Urinary bladder (tissue), 4 donors: ENCODE measurements at places on chromosomes 6 and 20. TPM values are rescaled to one million over a fixed set of nuclear protein-coding genes. Genes with fewer than 3 reads are reported as not detected.
A peak's percentile ranks its signal among the peaks of the same experiment; 100 is the strongest.

Gene LKAAEAR1
- total RNA-seq = not detected

- DNase-seq = no peak
Observed at GRCh38 chr20:50126662-50127061, 13.7 kb upstream of the UBE2V1 start.

DNA sequence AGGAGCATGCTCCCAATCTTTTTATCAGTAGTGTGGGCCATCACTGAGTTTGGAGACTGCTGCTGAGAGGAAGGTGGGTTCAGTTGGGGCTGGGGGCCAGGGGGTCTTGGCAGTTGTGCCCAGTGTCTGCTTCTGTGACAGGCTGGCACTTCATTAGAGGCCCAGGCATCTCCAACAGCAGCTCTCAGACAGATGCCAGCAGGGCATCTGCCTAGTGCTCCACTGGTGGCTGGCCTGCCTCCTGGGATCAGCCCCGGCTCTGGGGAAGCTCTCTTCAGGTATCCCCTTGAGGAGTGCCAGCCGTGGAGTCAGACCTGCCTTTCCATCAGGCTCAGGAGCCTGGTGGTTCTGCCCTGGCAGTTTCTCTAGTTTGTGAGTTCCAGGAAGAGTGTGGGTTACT, 77.3 kb downstream of the DTD1 start:
- DNase-seq = no peak

Gene RNF39
- 0.11 TPM for total RNA-seq

DNA sequence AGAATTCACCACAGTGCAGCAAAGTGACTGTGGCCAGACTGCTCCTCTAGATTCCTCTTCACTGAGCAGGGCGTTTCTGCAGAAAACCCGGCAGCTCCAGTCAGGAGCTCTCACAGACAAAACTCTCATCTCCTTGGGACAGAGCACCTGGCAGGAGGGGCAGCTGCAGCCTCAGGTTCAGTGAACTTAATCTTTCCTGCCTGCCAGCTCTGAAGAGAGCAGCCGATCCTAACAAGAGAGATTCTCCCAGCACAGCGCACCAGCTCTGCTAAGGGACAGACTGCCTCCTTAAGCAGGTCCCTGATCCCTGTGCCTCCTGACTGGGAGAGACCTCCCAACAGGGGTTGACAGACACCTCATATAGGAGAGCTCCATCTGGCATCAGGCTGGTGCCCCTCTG, 1065.5 kb downstream of the GRIK2 start:
- DNase-seq = no peak

- no peak for DNase-seq
Observed at GRCh38 chr6:132811276-132811675, 3.1 kb upstream of the RPS12 start.

GRCh38 chr6:137510923-137511322, 16.7 kb upstream of the OLIG3 start:
- DNase-seq = no peak

Gene TBXT
- not detected for total RNA-seq

GRCh38 chr6:120735641-120736040, 598.6 kb downstream of the TBC1D32 start:
- no peak for DNase-seq

Gene PGBD1
- 8.7 TPM for total RNA-seq

DNA sequence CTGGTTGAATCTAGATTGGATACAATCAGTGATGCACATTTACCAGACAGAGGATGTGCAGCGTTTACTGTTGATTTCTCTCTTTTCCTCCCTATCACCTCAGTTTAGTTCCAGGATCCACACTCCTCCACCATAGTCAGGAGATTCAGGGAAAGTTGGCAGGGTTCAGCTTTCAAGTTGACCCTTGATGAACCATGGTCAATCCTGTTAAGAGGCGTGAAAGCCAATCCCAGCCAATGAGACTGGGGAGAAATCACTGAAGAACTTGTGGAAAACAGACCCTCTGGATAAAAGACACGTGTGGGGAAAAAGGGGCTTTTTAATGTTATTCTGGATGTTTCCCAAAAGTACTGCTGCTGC, 19.2 kb upstream of the SCP2D1 start:
- DNase-seq = no peak

GRCh38 chr6:48027704-48028435, 83.1 kb downstream of the PTCHD4 start:
- DNase-seq = no peak

DNA sequence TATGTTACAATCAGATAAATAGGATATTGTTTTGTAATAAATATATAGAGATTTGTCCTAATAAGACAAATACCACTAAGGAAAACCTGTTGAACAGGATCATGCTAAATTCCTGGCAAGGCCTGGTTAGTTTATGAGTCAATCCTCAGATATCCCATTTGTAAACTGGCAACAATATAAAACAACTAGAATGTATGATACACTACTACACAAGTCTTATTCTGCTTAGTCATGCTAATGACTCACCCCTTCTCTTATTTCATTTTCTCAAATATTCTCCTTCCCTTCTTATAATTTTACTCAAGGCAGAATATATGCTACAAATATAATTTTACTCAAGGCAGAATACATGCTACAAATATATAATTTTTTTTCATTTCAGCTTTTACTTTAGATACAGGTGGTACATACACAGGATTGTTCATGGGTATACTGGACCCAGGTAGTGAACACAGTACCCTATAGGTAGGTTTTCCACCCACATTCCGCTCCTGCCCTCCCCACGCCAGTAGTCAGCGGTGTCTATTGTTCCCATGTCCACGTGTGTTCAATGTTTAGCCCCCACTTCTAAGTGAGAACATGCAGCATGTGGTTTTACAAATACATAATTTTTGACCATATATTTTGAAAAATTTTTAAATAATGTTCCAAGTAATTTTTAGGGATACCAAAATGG, 6.3 kb downstream of the OSER1 start:
- DNase-seq = no peak

Gene REV3L
- total RNA-seq = 132 TPM

Gene RBM39
- 645 TPM for total RNA-seq

Gene EYA2
- 2.2 TPM for total RNA-seq

Gene FAM184A
- total RNA-seq = 12.1 TPM

DNA sequence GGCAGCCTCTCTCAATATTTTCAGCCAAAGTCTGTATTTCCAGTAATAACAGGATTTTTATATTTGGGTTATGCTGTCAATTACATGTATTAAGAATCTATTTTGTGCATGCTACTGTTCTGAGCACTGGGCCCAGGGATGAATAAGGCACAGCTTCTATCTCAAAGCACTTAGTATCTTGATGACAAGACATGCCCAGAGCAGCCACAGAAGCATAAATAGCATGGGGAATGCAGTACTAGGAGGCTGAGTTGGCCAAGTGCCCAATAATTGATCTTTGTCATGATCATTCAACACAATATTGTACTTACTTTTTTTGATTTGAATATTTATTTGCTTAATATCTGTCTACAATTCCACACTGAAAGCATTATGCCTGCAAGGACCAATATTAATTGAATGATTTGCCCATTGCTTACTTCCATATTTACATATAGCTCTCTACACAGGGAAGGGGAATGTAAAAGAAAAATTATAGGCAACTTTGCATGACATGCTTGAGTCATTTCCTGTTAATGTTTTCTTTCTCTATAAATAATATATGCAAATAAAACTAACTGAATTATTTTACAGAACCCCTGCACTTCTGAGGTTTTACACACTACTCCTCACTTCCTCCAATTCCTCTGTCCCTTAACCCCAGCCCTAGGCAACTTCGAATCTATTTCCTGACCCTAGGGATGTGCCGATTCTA, 298.9 kb upstream of the BMP2 start:
- DNase-seq = no peak

Gene STMND1
- total RNA-seq = not detected

- DNase-seq = no peak
Observed at GRCh38 chr6:33737267-33738026, 9.3 kb downstream of the IP6K3 start.

Gene R3HDML
- total RNA-seq = not detected

GRCh38 chr6:11331111-11331510, 98.6 kb upstream of the NEDD9 start:
- no peak for DNase-seq

Gene AIF1
- total RNA-seq = 42.6 TPM

Gene SLC16A10
- 5.4 TPM for total RNA-seq

DNA sequence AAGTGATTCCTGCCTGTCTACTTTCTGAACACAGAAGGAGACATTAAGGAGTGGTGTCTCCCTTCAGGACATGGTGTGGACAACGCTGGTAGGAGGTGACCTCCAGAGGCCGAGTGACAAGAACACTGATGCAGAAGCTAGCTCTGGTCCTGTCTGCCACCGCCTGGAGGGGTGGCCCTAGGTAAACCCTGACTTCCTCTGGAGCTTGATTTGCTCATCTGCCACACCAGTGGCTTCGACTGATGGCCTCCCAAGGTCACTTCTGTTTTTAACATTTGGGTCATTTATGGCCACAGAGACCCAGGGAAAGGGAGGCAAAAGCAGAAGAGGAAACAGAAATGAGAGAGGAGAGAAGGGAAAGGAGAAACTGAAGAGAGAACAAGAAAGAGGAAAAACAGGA, 49.4 kb upstream of the SLC22A23 start:
- no peak for DNase-seq

- no peak for DNase-seq
Observed at GRCh38 chr6:33908025-33908424, 104.2 kb upstream of the MLN start.

DNA sequence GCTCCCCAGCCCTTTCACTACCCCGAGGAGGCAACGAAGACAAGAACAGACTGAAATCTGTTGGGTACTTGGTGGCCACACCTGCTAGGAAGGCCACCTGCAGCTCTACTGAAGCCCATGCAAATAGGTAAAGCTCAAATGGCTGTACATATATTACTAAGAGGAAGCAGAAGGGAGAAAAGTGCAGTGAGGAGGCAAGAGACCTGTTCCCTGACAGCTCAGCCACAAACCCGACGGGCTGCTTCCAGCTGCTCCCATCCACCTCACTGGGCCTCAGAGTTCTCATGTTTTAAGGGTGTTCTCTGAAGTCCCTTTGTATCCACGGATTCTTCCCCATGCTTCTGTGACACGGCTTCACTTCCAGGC, 24.6 kb downstream of the TRAM2 start:
- DNase-seq = no peak

Gene LTA
- not detected for total RNA-seq

GRCh38 chr20:58841539-58842264, 9.0 kb downstream of the GNAS-AS1 start:
- DNase-seq = no peak

Gene BMP6
- total RNA-seq = 11.7 TPM

Gene PDE10A
- 26.6 TPM for total RNA-seq

- no peak for DNase-seq
Observed at GRCh38 chr6:33433544-33434191, 13.8 kb downstream of the SYNGAP1 start.

Gene LHFPL5
- total RNA-seq = not detected

DNA sequence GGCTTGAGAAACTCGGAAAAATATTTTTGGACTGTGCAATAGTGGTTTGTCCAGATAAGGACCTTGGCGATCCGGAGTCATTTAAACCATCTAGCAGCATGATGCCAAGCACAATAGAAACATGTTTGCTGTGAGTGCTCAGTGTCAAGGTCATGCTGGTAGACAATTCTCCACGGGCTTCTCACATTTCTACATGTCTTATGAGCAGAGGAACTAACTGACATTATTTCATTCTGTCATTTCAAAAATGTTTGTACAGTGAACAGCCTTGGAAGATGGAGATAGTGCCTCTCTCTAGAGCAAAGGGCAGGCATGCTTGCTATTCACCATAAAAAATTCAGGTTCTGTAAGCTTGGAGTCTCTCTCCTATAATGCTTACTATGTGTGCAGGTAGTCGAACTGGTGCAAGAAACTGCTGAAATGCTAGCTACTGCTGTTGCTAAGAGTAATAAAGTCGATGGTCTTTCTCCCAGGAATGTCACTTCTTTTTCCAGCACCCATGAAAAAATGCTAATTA, 25.4 kb upstream of the CCN2 start:
- no peak for DNase-seq

DNA sequence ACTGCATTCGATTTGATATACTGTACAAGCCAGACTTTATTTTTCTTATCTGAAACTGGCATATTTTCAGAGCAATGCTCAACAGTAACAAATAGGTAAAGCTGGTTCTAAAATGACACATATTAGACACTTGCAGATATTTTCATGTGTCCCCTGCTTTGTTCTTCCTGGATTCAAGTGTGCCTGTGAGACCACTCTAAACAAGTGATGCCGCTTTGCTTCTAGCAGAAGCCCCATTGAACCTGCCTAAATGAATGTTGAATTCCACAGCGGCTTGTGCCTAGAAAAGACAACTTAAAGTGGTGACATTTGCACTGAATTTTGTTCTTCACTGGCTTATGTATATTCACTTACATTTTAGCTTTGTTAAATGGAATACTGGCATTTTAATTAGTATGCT, 115.7 kb downstream of the AKAP7 start:
- no peak for DNase-seq

GRCh38 chr20:8227293-8227692, 95.2 kb downstream of the PLCB1 start:
- DNase-seq = no peak

DNA sequence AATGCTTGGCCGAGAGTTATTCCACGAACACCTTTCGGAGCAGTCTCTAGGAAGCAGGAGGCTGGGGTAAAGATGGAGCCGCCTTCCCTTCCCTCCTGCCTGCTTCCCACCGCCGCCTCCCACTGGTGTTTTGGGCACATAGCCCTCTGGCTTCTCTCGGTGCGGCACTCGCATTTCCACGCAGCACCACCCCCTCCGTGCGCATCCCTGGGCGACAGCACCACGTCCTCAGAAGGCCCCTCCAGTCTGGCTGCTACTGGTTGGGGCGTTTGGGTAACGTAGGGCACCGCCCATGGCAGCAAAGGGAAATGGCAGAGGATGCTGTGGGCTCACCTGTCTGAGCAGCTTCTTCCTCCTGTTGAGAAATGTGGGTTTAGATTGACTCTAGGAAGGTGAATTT, 2.4 kb downstream of the COL20A1 start:
- no peak for DNase-seq

- DNase-seq = peak; percentile 62
Observed at GRCh38 chr6:140921366-140922226, 1211.1 kb upstream of the GJE1 start.

Gene OOEP
- total RNA-seq = not detected

Gene EMILIN3
- total RNA-seq = 4.1 TPM

DNA sequence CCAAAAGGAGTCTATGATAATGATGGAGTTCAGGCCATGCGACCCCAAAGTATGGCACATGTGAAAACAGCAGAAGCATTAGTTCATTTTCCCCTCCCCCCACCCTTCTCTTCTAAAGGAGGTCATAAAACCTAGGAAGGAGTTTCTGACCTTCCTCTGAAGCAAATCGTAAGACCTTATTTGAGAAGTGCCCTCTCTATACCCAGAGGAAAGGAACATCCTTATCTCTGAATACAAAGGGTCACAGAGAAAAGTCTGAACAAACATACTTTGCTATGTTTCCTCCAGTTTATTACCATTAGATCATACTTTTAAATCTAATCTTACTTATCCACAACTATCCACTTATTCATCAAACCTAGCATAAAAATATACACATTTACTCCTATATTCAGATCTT, 48.6 kb downstream of the SLX4IP start:
- no peak for DNase-seq

- no peak for DNase-seq
Observed at GRCh38 chr20:50089140-50089786, 23.7 kb downstream of the UBE2V1 start.

Gene CPXM1
- 46.9 TPM for total RNA-seq

Gene ARMH2
- not detected for total RNA-seq
